ENCODE measurements at places on chromosomes 16 and 17. TPM values are rescaled to one million over a fixed set of nuclear protein-coding genes. Genes with fewer than 3 reads are reported as not detected.
A peak's percentile ranks its signal among the peaks of the same experiment; 100 is the strongest.

The BPTF gene
- 91.2 TPM for total RNA-seq

The TPSD1 gene
- not detected for total RNA-seq

The CCDC43 gene
- total RNA-seq, result 40.9 TPM

The TBC1D3G gene
- total RNA-seq, result not detected

The SMIM36 gene
- not detected for total RNA-seq

The NPIPA3 gene
- 1.2 TPM for total RNA-seq

The CDRT15L2 gene
- total RNA-seq, result not detected

DNA sequence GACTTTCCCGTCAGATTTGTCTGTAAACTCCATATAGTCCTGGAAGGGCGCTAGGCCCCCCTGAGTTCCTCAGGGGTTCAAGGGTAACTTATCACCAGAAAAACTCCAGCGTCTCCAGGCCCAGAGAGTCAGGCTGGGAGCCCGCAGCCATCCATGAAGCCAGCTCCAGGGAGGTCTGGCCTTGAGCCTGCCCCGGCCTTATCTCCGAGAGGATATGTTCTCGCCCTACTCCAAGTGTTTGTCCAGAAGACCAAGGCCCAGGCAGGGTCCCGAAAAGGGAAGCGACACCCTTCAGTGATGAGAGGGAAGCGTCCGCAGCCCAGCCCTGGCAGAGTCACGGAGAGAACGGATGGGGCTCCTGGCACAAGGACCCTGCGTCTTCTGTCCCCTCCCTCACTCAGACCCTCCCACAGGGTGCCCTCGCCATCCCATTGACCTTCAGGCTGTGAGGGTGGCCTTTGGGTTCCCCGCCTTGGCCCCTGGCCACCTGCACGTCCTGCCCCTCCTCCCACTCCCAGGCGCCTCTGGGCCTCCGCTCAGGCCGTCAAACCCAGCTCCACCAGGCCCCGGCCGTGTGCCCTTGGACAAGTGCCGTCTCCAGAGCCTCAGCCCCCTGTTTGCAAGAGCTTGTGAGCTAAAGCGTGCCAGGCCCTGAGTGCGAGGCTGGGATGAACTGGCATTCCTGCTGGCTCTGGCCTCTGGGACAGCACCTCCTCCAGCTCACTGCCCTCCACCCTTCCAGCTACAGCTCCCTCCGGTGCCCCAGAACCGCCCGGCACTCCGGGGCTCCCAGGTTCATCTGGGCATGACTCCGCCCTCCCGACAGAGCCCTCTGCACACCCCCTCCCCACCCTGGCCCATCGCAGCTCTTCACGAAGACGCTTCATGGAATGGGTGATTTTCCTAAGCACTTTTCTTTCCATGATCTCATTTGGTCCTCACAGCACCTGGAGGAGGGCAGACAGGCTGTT lies 83.4 kb downstream of the ZDHHC7 start:
- no peak overlapping the region for H3K27ac ChIP-seq
- no peaks in the 10 kb centered on the region for H3K4me1 ChIP-seq
- no peaks in the 10 kb centered on the region for H3K27me3 ChIP-seq
- H3K36me3 ChIP-seq, result no peaks in the 10 kb centered on the region
- DNase-seq, result no peak

DNA sequence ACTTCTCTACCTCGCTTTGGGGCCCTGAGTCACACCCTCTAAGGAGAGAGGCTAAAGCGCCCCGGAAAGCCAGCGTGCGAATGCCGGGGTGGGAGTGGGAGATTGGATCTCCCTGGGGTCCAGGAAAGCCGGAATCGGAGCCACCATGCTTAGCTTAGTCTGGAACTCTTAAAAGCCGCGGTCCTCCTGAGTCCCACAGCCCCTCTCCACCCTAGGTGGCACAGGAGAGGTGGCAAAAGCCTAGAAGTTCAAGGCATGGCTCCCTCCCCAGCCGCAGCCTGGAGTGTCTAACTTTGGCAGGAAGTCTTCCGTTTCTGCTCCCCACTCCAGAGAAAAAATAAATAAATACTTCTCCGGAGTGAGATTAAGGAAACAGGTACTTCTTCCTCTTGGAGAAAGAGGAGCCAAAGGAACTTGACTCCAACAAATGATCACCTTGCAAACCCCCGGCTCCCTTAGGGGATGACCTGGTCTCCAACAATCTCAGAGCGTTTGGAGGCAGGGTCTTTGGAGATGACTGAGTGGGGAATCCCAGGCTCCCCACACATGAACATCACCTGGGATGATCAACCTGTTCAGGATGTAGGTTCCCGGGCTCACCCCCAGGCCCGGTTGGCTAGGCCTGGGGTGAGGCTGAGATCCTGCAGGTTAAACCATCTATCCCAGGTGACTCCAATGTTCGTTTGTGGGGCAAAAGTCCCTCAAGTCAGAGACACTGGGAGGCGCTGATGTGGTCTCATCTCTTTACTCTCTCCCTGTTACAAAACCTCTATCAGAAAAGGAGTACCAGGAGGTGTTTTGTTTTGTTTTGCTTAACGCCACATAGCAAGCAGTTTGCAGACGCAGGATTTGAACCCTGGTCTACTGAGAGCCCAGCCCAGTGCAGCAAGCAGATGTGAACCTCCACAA lies 2.9 kb downstream of the CIITA start:
- no peak overlapping the region for H3K27ac ChIP-seq
- peaks cover 63% of the 10 kb centered on the region for H3K4me1 ChIP-seq
- peaks cover 5% of the 10 kb centered on the region for H3K27me3 ChIP-seq
- no peak for DNase-seq

DNA sequence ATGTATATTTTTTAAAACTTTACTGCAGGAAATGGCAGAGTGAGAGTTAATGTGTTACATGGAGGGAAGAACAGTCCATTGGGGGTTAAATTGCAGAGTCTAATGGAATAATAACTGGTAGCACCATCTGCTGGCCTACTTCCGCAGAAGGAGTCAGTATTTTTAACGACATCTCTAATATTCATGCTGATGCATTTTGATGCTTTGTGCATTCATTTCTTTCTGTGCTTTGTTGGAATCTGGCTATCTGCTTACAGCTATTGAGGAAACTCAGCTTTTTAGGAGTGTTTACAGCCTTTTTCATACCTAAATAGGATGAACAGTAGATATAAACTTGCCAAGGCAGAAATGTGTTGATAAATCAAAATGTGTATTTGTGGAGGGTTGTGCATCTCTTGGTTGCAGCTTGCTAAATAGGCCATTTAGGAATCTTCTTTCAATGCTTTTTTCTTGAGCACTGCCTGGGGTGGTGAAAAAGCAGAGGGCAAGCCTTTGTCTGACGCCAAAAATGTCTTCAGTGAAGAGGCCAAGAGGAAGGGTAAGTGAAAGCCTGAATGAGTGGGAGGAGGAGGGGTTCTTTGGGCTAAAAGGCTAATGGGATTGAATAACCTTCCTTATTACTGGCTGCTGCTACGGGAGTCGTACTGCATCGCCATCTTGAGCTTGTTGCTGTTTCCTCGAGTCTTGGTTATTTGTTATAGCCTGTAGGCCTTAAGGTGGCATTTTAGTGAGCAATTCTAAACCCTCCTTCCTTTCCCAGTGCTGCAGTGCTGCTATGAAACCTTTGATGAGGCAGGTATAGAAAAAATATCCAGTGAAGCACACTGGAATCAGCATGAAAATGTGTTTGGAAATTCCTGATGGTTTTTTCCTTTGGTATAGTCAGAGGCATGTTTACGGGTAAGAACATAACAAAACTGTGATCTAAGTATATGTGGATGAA lies 153.3 kb downstream of the CHD9 start:
- H3K27ac ChIP-seq, result peak overlapping the region; percentile 89
- peaks cover 22% of the 10 kb centered on the region for H3K4me1 ChIP-seq
- DNase-seq, result no peak
- H3K27me3 ChIP-seq, result no peaks in the 10 kb centered on the region

GRCh38 chr17:45160447-45161287 lies 1.0 kb upstream of the HEXIM2 start:
- H3K27me3 ChIP-seq, result no peaks in the 10 kb centered on the region
- H3K4me1 ChIP-seq, result peaks cover 29% of the 10 kb centered on the region
- H3K4me3 ChIP-seq, result peak overlapping the region; percentile 98
- H3K36me3 ChIP-seq, result peaks cover 30% of the 10 kb centered on the region
- peak; percentile 50 for DNase-seq

DNA sequence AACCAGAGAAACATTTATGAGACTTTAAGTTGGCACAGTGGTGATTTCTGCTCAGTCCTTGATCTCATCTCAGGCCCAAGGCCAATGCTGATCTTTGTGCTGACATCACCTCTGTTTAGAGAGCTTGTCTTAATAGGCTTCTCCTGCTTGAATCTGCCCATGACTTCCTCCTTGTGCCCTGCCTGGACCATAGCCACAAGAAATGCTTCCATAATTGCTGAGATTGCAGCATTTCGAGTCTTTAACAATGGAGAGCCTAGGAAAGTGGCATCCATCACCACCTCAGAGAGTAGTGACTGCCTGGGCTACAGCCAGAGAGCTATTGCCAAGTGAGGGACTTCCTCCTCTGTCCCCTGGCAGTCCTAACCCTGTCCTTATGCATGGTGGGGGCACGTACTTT lies 25.1 kb upstream of the MMP2 start:
- H3K4me1 ChIP-seq, result no peaks in the 10 kb centered on the region
- no peak overlapping the region for H3K4me3 ChIP-seq
- no peak for DNase-seq
- no peak overlapping the region for H3K27ac ChIP-seq

GRCh38 chr16:84024854-84025253 lies 17.7 kb downstream of the SLC38A8 start:
- peaks cover 6% of the 10 kb centered on the region for H3K27me3 ChIP-seq
- H3K36me3 ChIP-seq, result peaks cover 5% of the 10 kb centered on the region
- H3K4me3 ChIP-seq, result no peak overlapping the region
- DNase-seq, result no peak
- H3K4me1 ChIP-seq, result peaks cover 18% of the 10 kb centered on the region

DNA sequence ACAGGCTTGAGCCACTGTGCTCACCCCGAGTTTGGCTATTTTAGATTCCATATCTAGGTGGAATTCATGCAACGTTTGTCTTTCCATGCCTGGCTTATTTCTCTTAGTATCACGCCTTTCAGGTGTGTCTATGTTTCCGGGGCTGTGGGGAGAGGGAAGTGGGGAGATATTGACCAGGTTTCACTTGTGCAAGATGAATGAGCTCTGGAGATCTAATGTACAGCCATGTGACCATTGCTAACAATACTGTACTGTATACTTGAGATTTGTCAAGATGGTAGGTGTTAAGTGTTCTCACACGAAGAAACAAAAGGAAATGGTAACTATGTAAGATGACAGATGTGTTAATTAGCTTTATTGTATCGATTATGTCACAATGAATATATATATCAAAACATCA lies 199.6 kb downstream of the SHISA9 start:
- no peak for DNase-seq
- H3K4me3 ChIP-seq, result no peak overlapping the region
- no peaks in the 10 kb centered on the region for H3K4me1 ChIP-seq
- no peak overlapping the region for H3K27ac ChIP-seq
- H3K27me3 ChIP-seq, result no peaks in the 10 kb centered on the region

DNA sequence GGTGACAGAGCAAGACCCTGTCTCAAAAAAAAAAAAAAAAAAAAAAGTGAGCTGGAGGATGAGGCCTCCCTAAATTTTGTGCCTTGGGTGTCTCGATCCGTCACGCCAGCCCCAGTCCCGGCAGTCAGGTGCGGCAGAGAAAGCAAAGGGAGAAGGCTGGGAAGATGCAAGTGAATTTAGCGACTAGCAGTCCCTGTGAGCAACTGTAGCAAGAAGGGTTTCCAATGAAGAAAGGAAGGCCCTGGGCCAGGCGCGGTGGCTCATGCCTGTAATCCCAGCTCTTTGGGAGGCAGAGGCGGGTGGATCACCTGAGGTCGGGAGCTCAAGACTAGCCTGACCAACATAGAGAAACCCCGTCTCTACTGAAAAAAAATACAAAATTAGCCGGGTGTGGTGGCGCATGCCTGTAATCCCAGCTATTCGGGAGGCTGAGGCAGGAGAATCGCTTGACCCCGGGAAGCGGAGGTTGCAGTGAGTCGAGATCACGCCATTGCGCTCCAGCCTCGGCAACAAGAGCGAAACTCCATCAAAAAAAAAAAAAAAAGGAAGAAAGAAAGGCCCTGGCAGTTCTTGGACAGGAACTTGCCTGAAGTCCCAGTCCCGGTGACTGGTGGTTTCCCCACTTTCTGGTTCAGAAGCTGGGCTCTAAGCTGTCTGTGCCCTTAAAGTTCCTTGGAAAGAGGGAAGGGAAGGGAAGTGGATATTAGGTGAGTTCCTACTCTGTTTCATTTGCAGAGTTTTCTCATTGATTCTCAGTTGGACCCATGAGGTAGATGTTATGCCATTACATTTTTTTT lies 1.8 kb upstream of the QPRT start:
- peak overlapping the region; percentile 22 for H3K27ac ChIP-seq
- H3K4me3 ChIP-seq, result no peak overlapping the region
- no peak for DNase-seq
- peaks cover 18% of the 10 kb centered on the region for H3K4me1 ChIP-seq

DNA sequence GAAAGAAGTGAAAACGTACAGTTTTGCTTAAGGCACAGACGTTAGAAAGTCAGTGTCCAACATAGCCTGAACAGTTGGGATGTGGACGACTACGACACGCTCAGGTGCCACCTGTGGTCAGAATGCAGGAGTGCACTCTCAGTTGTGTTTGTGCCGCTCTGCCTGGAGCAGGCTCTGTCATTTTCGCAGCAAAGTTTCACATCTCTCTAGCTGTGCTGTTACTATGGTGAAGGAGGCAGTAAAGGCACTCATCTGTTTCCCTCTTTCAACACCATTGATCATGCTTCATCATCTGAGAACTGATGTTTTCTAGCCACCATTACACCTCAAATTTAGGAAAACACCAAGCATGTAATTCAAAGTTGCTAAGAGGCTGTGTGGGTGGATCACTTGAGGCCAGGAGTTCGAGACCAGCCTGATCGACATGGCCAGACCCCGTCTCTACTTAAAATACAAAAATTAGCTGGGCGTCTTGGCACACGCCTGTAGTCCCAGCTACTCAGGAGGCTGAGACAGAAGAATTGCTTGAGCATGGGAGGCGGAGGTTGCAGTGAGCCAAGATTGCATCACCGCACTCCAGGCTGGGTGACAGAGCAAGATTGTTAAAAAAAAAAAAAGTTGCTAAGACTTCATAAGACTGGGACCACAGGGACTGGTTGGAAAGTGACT lies 44.9 kb upstream of the DNAJA2 start:
- H3K4me3 ChIP-seq, result no peak overlapping the region
- no peaks in the 10 kb centered on the region for H3K36me3 ChIP-seq
- DNase-seq, result peak; percentile 15

DNA sequence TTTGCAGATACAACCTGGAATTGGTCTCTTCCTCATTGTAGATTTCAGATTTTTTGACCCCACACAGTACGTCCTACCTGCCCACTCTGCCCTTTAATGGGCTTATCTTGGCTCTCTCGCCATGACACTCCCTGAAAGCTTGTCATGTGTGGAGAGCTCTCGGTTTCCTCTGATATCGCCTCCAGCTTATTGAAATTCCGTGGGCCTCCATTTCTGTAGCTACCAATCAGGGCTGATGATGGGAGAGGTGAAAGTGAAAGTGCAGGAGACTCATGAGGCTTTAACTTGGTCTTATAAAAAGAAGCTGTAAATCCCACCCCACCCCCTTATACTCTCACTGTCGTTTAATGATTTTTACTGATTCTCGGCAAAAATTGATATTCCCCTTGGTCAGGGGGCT lies 17.7 kb downstream of the HOXB1 start:
- peak overlapping the region; percentile 20 for H3K4me3 ChIP-seq
- peak; percentile 26 for DNase-seq
- H3K27me3 ChIP-seq, result peaks cover 28% of the 10 kb centered on the region
- peaks cover 46% of the 10 kb centered on the region for H3K4me1 ChIP-seq

GRCh38 chr17:78127888-78128550 lies 536 bp downstream of the TMC6 start:
- no peaks in the 10 kb centered on the region for H3K27me3 ChIP-seq
- DNase-seq, result no peak
- peak overlapping the region; percentile 86 for H3K27ac ChIP-seq
- peaks cover 45% of the 10 kb centered on the region for H3K36me3 ChIP-seq
- peaks cover 37% of the 10 kb centered on the region for H3K4me1 ChIP-seq
- H3K4me3 ChIP-seq, result peak overlapping the region; percentile 88

All from activated T-helper 2 cell treated with anti-CD3 and anti-CD28 coated beads, Interferon-gamma antibody, Interleukin-2, Interleukin-4, amounts not matched to agents 10 μg/mL and 5 μg/mL and 100 μg/mL, durations not matched to agents 14 hours and 24 hours and 36 hours (primary cell).